ENCODE measurements at places on chromosomes 4 and X. TPM values are rescaled to one million over a fixed set of nuclear protein-coding genes. Genes with fewer than 3 reads are reported as not detected.

DNA sequence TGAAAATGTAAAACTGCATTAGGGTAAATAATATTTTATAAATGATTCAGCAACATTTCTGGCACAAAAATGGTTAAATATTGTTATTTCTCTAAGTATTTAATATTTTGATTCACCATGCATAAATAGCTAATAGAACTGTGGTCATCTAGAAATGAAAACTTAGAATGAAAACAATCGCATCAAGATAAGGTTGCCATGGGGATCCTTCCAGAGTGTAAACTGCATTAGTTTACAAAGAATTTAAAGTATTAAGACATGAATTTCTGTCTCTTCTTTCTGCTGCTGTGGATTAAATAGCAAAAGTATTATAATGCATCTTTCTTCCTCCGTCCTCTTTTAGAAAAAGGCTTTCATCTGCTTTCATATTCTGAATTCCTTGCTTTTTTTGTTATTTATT, 1064.6 kb upstream of the SLIT2 start:
- DNase-seq: no peak

DNA sequence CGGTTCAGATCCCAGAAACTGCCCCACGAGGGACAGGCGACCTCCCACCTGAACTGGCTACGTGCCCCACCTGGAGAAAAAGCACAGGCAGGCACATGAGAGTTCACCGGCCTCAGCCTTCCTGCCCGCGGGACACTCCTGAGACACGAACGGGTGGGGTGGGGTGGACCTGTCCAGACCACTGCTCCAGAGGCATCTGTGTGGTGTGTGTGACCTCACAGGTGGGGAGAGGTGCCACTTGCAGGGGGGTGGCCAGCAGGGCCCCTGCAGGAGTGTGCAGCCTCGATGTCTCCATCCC, 18.5 kb downstream of the NELFA start:
- no peak for DNase-seq

DNA sequence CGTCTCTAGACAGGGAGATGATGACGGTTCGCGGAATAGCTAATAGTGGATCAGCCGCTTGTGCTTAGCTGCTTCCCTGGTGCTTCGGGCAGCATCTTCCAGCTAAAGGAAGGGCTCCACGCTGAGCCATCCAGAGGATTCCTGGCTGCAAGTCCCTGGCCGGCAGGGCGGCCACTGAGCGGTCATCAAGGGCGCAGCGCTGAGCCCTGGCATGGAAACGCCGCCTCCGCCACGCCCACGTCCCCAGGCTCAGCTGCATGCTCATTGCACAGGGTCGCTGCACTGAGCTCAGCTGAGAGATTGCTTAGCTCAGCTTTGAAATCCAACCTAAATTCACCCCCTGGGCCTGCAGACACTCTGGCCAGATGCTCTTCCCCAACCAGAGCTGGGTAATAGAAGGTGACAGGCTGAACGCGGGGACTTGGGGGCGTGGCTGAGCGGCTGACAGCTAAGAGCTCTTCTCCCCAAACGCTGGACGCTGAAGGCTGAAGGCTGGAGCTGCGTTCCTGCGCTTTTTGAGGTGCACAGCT, 118.2 kb upstream of the KIT start:
- DNase-seq: peak; percentile 72

Gene IQSEC2
- total RNA-seq: 20.6 TPM

DNA sequence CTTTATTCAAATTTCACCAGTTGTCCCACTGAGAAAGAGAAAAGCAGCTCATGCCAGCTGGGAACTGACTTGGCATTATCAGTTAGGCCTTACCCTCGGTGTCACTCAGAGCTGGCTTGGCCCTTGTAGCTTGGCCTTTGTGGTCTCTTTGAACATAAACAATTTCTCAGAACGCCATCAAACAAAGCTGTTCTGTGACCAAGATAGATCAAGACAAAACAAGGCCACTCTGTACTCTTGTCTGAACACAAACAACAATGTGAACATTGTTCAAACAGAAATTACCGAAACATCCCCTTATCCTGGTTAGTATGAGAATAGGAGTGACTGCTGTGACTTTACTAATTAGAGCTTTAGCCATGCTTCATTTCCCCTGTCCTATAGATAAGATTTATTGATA, 57.2 kb downstream of the DIPK2B start:
- DNase-seq: no peak

GRCh38 chrX:57137501-57137900, 304 bp upstream of the SPIN2A start:
- no peak for DNase-seq

Gene DCLK2
- 12.4 TPM for total RNA-seq

DNA sequence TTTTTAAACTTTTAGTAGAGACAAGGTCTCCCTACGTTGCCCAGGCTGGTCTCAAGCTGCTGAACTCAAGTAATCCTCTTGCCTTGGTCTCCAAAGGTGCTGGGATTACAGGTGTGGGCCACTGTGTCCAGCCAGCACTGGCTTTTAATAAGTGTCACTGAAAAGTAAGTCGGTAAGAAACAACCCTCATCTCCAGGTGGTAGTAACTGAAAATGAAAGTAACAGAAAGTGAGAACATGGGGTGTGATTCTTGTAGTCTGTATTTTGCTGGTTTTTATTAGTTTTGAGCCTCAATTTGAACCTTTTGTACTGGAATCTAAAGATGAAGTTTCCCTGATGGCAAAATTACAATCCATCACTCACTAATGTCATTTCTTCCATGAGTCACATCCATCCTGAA, 238.1 kb upstream of the AGA start:
- DNase-seq: no peak
